Immature natural killer cell (primary cell): ENCODE measurements at places on chromosomes 11 and 22. TPM values are rescaled to one million over a fixed set of nuclear protein-coding genes. Genes with fewer than 3 reads are reported as not detected.

Gene LIN7C
- 5.4 TPM for polyA plus RNA-seq

Gene TSPAN18
- 0.93 TPM for polyA plus RNA-seq

Gene OR10D3
- not detected for polyA plus RNA-seq

Gene ALG9
- 11.4 TPM for polyA plus RNA-seq

Gene C1QTNF4
- 0.24 TPM for polyA plus RNA-seq

Gene OR5B21
- polyA plus RNA-seq, result not detected

Gene MMP8
- not detected for polyA plus RNA-seq

DNA sequence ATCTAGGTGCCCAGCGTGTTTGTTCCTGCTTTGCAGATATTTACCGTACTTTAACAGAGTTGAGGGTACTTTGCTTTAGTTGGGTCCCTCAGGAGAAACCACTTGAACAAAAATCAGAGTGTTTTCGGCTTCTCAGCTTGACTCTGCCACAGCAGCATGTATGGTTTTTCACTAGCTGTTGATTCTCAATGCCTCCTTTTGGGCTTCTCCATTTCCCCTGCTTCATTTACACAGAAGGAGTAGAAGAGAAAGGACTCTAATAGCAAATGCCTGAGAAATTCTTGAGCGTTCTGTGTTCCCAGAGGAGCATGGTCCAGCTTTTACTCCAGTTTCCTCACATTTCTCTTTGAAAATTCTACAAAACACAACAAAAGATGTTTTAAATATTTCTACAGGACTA is 252.1 kb upstream of the CCDC179 start:
- no peak for DNase-seq

DNA sequence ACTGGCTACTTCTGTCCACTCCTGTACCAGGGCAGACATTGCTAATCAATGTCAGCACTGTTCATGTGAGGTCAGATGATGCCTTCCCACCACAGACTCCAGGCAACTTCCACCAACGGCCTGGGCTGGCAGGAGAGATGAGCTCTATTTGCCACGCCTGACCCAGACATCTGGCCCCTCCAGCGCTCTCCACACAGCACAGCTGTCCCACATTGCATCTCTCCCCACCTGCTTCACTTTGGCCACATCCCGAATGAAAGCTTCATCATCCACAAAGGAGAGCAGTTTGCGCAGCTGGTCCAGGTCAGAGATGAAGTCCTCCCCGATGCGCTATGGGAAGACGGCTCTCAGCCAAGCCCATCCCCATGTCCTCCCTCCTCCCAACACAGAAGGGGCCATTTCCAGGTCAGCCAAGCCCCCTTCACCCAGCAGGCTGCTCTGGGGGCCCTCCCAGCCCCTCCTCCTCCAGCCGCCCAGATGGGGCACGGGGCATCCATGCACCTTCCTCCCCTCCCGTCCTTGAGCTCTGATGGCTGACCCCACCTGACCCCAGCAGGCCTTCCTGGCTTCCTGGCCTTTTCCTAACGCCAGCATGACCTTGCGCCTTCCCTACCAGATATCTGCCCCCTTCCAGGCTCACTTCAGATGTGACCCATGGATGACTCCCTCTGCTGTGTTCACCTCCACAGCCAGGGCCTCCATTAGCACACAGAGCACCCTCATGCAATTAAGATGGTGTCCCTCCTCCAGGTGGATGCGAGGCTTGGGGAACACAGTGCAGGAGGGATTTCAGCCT is 7.4 kb downstream of the PYGM start:
- no peak for DNase-seq

DNA sequence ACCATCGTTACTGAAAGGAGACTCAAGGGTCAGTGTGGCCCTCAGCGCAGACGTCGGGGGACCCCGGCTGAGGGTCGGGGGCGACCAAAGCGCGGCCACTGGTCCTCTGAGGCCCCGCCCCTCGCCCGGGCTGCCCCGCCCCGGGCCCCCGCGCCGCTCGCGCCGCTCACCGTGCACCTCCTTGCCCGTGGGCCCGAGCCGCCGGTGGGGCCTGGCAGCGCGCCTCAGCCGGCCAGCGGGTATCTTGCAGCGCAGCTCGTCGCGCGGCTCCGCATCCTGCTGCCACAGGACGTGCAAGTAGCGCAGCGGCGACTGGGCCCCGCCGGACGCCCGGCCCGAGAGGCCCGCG is 419 bp downstream of the ANKRD54 start:
- DNase-seq, result no peak

GRCh38 chr22:42716221-42716620 is 4.4 kb downstream of the A4GALT start:
- peak; percentile 9 for DNase-seq

DNA sequence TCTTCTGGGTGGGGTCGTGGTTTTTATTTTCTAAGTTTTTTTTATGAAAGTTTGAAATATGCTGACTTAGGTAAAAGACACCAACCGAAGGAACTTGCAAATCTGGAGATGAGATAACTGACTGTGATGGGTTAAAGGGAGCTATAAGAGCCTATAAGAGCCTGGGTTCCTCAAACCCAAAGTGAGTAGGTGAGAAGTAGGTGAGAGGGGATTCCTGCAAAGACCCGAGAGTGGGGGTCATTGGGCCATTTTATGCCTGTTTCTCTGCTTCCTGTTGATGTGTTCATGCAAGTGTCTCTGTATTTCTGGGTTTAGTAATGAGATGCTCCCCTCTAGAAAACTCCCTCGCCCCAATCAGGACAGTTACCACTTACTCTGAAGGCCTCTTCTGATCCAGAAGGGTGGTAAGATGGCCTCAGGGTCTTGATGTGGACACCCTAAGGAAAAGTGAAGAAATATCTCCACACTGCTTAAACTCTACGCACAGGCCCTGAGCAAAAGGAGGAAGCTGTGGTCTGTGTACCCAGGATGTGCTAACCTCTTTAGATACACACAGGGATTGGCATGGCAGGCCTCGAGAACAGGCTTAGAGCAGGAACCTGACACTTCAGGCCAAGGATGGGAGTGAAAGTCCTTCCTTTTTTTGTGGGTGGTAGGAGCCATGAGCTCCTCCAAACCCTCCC is 1.8 kb downstream of the FLI1 start:
- peak; percentile 63 for DNase-seq

DNA sequence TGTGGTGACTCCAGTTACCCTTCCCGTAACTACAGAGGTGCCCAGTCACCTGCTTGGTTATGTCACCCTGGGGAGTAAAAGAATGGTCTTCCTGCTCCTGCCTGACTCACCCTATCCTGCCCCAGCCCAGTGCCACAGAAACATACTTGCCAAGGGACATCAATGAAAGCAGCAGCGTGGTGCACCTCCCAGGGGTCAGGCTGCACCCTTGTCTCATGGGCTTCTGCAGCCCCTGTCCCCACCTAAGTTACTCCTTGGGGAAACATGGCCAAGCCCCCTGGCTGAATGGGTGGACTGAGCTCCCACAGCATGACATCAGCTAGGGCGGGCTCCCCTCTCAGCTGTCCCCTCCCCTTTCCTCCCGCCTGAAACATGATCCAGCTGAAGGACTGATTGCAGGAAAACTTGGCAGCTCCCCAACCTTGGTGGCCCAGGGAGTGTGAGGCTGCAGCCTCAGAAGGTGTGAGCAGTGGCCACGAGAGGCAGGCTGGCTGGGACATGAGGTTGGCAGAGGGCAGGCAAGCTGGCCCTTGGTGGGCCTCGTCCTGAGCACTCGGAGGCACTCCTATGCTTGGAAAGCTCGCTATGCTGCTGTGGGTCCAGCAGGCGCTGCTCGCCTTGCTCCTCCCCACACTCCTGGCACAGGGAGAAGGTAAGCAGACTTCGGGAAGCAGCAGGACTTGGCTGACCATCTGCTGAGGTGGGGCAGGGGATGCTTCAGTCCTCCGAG is at the start of gene HTR3A:
TSS of gene HTR3A (plus strand) at position 368 of the 730 bp plus-strand sequence. CDS start at position 586, 218 bp downstream.
- DNase-seq, result no peak

DNA sequence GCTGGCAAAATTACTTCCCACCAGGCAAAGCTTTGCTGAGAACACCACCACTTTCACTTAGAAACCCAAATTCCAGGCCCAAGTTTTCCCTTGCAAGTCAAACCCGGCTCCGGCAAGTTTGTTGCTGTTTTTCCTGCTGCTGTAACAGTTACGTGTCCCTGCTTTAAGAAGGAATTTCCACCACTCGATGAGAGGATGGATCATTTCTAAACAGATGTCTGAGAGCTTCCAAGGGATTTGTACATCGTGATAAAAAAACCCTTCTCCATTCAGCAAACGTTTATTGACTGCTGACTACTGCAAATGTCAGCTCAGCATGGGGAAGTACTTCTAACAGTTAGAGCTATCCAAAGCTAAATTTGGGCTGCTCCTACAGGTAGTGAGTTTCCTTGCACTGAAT is 19.7 kb downstream of the P2RX3 start:
- DNase-seq, result no peak

- DNase-seq, result no peak
Observed at GRCh38 chr11:46431211-46431610, 39.6 kb upstream of the CHRM4 start.

GRCh38 chr11:11263238-11264005 is 89.6 kb downstream of the CSNK2A3 start:
- DNase-seq, result no peak

GRCh38 chr22:17954860-17955587 is 69.3 kb downstream of the MICAL3 start:
- no peak for DNase-seq

DNA sequence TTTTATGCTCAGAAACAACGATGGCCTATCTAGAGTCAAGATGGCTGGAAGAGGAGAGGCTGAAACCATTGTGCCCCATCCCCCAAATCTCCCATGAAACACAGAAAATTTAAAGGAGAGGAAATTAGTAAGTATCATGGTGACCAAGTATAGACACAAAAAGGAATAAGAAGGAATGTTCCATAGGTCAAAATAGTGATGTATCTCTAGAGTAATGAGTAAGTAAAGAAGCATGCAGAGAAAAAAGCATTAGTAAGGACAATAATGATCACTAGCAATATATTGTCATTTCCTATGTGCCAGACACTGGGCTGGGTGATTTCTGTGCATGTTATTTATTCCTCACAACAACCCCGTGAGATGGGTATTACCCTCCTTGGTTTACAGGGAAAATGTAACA is 2.6 kb upstream of the SLC22A24 start:
- DNase-seq, result no peak

DNA sequence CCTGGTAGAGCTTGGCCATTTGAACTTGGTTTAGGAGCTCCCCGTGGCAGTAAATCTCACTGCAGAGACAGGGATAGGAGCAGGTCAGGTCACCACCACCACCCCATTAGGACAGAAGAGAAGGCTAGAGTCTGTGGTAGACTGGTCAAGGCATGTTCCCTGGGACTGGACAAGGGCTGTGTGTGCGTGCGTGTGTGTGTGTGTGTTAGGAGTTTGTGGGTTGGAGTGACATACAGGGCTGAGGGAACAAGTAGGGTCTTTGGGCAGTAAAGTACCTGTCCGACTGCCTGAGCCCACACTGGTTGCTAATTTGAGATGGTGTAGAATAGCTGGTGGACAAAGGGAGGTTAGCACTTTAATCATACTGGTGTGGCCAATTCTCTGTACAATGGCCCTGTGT is 16.1 kb downstream of the TREH start:
- no peak for DNase-seq

- DNase-seq, result no peak
Observed at GRCh38 chr22:22712666-22713365, 68.4 kb downstream of the GGTLC2 start.

- peak; percentile 89 for DNase-seq
Observed at GRCh38 chr22:49970528-49971231, 10.1 kb downstream of the PIM3 start.

DNA sequence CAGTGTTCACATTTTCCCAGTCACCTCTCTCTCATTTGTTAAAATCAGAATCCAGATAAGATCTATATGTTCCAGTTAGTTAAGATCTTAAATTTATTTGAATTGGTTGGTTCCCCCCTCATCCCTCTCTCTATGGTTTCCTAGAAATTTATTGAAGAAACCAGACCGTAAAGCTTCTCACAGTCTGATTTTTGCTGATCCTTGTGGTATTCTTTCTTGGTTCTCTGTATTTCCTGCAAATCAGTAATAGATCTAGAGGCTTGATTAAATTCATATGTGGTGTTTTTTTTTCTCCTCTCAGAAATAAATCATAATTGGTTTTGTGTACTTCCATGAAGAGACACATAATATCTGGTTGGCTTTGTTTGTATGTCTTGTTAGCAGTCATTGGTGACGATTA is 147.5 kb downstream of the TMEM135 start:
- no peak for DNase-seq

DNA sequence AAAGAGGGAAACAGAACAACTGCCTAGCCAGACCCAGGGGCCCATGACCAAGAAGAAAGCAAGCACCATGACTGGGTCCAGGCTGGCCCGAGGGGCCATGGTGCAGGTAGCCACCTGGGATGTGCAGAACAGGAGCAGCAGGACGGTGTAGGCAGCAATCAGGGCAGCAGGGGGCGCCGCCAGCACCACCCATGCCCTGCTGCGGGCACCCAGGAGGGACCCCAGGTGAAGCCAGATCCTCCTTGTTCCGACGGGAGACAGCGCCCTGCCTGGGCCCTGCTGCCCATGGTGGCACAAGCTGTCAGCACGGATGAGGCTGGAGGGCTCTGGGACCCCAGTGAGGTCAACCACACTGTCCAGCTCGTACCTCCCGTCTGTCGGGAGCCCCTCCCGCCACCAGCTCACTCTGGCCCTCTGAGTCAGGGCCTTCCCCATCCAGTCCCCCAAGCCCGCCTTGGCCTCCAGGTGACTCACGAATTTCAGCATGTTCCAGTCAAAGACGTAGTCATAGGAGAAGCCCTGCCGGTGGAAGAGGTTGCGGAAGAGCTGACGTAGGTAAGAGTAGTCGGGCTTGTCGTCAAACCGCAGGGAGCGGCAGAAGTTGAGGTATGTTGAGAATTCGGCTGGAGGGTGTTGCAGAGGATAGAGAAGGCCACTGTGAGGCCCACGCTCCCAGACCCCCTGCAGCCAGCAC is 18.8 kb downstream of the CSNK1E start:
- peak; percentile 34 for DNase-seq

DNA sequence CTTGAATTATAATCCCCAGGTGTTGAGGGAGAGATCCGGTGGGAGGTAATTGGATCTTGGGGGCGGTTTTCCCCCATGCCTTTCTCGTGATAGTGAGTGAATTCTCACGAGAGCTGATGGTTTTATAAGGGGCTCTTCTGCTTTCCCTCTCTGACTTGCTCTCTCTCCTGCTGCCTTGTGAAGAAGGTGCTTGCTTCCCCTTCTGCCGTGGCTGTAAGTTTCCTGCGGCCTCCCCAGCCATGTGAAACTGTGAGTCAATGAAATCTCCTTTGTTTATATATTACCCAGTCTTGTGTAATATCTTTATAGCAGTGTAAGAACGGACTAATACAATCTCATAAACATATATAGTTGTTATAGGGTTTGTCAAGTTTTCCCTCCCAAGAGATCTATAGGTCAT is 32.8 kb downstream of the KCNE3 start:
- no peak for DNase-seq

- DNase-seq, result no peak
Observed at GRCh38 chr11:128311742-128312719, 275.3 kb downstream of the ETS1 start.
